NCI-H1105 treated with DMSO at 0.1 percent for 48 hours (cell line): ENCODE measurements at places on chromosomes 13 and 19.

GRCh38 chr13:59483501-59484145, 680.1 kb downstream of the DIAPH3 start:
- no peak for DNase-seq

DNA sequence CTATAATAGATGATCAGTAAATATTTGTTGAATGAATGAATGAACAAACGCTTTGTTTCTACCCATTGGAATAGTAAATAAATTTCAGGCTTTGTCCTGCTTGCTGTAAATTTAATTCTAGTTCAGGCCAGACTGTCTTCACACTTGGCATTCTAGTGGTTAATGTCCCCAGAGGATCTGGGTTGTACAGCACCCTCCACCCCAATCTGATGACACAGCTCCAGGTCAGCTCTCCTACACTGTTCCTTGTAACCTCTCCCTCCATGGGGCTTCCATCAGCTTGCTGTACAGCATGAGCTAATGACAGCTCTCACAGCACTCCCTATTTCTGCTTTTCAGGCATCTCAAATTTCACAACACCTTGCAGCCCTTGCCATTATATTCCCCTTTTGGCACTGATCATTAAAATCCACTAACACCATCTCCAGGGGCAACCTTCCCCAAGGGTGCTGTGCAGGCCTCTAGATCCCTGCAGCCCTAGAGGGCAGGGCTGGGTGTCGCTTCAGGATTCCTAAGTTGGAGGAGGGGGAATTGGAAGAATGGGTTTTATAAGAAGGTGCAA, 12.7 kb upstream of the KL start:
- DNase-seq: peak; percentile 59

- DNase-seq: no peak
Measured at GRCh38 chr13:109954441-109954840, 168.1 kb upstream of the IRS2 start.

DNA sequence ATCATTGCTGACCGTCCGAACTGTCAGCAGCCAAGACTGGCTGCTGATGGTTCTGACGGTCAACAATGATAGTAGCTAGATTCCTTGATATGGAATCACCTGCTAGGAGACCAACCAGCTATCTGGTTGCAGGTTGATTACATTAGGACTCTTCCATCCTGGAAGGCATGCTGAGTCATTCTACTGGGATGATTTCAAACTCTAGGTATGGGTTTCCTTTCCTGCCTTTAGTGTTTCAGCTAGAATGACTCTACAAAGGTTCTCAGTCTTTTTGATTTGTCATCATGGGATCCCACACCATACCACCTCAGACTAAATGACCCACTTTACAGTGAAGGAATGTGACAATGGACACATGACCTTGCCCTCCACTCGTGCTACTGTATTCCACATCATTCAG, 138.1 kb upstream of the KL start:
- DNase-seq: no peak

DNA sequence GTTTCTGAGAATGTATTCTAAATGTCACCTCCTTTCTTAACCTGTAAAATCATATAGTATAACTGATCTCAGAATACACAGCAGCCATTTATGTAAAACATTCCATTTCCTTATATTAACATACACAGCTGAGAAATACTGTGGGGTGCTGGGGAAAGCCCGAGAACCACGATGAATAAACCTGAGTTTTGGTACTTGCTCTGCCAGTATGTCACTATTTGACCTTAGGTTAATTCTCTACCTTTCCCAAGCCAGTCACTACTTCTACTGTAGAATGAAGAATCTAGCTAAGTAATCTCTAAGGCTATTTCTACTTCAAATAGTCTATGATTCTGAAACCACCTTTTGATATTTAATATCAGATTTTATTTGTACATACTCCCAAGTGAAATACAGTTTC, 173.7 kb downstream of the TBC1D4 start:
- no peak for DNase-seq

GRCh38 chr13:47816831-47817230, 184.2 kb downstream of the SUCLA2 start:
- no peak for DNase-seq

GRCh38 chr13:104759069-104759468, 1692.9 kb upstream of the SLC10A2 start:
- no peak for DNase-seq

DNA sequence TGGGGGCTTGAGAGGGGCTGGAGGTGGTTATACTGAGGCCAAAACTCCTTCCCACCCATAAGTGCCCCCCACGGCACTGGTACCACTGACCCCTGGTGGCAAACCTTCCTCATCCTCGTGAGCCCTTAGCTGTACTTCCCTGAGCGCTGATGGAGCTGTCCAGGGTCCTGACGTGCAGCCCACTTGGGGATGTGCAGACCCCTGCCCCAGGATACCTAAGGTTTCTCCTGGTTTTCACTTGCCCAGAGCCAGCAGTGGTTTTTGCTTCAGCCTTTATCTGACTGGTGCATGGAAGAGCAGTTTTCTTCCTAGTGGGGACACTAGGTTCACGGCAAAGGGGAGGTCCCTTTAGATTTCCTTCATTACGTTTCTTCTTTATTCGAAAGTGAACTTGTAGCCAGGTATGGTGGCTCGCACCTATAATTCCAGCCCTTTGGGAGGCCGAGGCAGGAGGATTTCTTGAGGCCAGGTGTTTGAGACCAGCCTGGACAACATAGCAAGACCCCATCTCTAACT, 28.7 kb upstream of the KCTD15 start:
- no peak for DNase-seq
